Sigmoid colon (tissue), 7 donors: ENCODE measurements at places on chromosomes 5 and 9.

DNA sequence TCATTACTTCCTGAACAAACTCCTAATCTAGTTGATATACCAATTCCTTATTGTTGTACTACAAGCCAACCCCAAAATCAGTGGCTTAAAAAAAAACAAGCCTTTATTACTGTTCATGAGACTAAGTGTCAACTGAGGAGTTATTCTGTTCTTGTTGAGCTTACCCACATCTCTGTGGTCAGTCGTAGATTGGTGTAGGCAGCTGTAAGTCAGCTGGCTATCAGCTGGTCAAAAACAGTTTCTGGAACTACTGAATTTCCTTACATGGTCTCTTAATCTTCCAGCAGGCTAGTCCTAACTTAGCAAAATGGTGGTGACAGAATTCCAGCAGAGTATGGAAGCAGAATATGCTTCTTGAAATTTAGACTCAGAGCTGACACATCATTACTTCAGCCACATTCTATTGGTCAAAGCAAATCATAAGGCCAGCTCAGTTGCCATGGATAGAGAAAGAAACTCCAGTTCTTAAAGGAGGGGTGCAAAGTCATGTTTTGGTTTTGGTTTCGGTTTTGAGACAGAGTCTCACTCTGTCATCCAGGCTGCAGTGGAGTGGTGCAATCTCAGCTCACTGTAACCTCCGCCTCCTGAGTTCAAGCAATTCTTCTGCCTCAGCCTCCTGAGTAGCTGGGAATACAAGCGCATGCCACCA, 386.1 kb upstream of the MPDZ start:
- no peaks in the 10 kb centered on the region for H3K4me1 ChIP-seq
- no peaks in the 10 kb centered on the region for H3K36me3 ChIP-seq
- no peak overlapping the region for H3K27ac ChIP-seq
- DNase-seq, result no peak
- no peaks in the 10 kb centered on the region for H3K27me3 ChIP-seq
- no peak overlapping the region for H3K4me3 ChIP-seq

DNA sequence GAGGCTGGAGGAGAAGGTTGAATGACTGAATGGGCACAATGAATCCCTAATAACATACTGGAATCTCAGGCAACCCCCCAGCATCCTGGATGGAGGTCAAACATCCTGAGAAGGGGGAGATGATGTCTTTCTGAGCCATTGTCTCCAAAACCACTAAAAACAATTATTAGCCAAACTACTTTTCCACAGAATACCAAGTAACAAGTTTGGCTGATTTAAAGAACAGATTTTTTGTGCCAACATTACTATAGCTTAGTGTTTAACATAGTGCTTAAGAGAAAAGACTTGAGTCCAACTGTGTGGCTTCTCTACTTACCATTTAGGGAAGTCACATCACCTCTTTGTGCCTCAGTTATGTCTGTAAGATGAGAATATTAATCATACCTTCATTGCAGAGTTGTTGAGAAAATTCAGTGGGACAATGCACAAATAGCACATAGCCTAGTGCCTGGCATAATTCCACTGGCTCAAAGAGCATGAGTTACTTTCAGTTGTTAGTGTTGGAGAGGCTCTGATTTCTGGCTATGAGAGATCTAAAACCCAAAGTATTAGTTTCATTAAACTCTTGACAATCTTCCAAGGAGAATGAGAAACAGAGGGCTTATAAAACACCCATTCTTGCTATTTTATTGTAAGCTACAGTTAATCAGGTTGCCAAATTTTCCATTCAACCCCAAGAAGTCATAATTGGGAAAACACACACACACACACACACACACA, 111.3 kb upstream of the NR3C1 start:
- no peak overlapping the region for H3K27ac ChIP-seq
- H3K4me1 ChIP-seq, result no peaks in the 10 kb centered on the region
- DNase-seq, result no peak

DNA sequence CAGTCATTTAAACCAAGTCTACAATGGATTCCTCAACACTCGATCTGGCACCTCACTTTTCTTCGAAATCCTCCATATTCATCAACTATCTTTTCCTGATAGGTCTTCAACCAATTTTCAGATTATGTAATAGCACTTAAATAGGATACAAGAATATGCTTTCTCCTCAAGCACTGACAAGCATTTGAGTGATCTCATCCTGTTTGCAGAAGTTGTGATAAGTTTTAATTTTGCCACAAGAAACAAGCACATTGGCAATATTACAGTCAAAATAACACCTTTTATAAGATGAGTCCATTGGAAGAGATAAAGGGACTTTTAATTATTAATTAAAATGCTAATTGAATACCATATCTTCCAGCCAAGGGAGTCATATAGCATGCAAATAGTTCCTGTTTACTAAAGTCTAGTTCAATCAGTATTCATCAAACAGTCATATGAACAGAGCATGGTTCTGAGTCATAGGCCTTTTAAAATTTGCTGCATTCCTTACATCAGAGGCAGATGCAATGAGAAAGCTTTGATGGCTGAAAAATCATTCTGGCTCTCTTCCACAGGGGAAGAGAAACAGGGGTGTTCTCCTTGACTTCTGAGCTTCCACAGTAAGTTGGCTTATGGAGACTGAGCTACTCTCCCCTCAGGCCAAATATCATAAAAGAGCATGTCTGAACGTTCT, 32.7 kb upstream of the ZCCHC9 start:
- H3K27me3 ChIP-seq, result no peaks in the 10 kb centered on the region
- no peaks in the 10 kb centered on the region for H3K36me3 ChIP-seq
- no peak for DNase-seq
- no peak overlapping the region for H3K27ac ChIP-seq

- peak overlapping the region; percentile 75 for H3K27ac ChIP-seq
- DNase-seq, result peak; percentile 98
- no peaks in the 10 kb centered on the region for H3K4me1 ChIP-seq
- no peaks in the 10 kb centered on the region for H3K27me3 ChIP-seq
- H3K36me3 ChIP-seq, result no peaks in the 10 kb centered on the region
- H3K4me3 ChIP-seq, result peak overlapping the region; percentile 5
Measured at GRCh38 chr9:87713278-87713987, 12.5 kb upstream of the CTSL start.

DNA sequence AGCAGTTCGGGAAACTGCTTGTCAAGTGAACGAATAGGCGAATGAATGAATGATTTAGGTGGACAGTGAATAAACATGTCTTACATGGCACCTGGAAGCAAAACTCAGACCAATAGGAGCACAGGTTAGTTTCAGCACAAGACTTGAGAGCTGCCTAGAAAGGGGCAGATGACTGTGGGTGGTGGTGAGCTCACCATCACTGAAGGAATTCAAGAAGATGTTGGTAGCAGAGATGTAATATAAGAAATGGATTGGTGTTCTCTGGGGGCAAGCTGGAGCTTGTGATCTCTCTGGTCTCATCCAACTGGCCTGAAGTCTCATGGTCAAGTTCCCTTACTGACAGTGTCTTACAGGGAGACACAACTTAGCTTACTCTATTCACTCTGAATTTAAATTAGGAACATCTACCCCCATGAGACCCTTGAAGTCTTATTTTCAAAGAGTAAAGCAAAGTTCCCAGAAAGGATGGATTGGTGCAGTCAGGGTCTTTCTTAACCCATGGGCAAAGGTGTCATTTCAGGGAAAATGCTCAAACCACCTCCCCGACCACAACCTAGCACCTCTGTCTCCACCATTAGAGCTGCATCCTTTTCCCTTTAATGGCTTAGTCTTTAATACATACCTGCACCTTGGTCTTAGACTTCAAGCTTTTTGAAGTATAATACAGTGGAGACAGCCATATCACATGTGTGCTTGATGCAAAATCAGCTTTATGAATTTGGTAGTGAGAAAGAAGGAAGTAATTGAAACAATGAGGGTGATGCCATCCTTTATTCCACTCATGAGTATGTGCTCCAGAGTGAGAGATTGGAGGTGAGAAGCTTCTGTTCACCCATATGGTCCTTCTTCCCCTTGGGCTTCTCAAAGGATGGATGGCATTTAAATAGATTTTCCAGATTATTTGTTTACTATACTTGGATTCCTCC, 5.1 kb downstream of the LCP2 start:
- no peak overlapping the region for H3K27ac ChIP-seq
- no peaks in the 10 kb centered on the region for H3K27me3 ChIP-seq
- DNase-seq, result peak; percentile 25
- no peak overlapping the region for H3K4me3 ChIP-seq
- no peaks in the 10 kb centered on the region for H3K36me3 ChIP-seq
- H3K4me1 ChIP-seq, result peaks cover 7% of the 10 kb centered on the region

GRCh38 chr5:81749192-81749560, 1.7 kb downstream of the SSBP2 start:
- peak overlapping the region; percentile 97 for H3K27ac ChIP-seq
- no peak for DNase-seq
